ENCODE measurements at places on chromosomes 16 and 17. TPM values are rescaled to one million over a fixed set of nuclear protein-coding genes. Genes with fewer than 3 reads are reported as not detected.

DNA sequence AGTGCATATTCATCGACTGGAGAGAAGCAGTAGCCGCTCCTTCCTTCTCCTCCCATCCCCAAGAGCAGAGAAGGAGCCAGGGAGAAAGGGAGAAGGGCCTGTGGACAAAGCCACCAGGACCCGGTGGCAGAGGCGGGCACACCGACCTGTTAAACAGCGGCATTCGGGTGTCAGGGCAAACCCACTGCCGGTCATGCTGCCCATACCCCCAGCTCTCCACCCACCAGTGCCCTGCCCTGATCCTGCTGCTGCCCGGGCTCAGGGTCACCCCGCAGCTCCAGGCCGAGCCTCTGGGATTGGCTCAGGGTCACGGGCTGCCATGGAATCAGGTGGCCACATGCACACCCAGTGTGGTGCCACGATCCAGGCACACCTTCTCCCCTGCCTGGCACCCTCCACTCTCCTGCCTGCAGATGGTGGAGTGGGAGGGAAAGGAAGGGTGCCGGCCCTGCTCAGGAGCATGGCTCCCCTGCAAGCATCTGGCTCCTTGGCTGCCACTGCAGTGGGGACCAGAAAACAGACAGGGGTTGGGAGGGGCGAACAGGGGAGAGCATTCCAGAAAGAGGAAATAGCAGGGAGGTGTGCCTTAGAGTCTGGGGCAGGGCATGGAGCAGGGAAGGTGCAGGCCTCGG is 18.3 kb upstream of the RASD1 start:
- DNase-seq, result no peak

GRCh38 chr17:8052256-8053252 is 13.7 kb downstream of the ALOX15B start:
- DNase-seq, result no peak

DNA sequence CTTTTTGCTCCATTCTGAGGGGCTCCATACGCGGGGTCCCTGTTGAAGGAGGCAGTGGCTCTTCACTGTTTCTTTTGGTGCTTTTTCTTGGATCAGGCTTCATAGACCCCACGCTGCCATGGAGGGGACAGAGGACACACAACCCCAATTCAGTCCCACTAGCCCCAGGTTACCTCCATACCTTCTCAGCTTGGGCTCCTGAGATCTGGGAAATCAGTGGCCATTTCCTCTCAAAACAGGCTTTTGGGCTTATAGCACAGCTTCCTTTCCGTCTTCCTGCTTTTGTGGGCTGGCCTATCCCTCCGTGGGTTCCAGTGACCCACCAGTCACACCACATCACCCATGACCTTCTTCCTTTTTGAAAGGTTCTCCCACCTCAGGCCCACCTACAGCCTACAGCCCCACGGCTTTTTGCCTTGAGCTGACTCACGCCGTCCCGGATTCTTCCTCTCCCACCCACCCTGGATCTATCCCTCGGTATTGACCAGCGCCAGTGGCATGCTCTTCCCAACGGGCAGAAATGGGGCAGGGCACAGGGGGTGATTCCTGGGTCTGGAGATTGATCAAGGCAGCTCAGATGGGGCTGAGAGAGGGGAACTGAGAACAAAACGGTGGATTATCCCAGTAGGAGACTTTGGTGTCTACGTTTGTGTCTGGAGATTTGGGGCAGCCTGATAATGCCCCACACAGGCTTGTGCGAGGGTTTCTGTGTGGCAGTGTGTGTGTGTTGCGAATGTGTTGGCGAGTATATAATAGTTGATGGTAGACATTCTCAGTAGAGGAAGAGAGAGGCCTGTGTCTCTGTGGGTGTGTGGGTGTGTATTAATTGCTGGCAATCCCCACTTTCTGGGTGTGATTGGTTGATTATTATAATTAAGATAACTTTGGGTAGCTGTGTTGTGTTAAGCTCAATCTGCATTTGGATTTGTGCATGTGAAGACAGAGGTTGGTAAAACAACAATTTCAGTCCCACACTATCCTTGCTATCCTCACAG is 3.8 kb downstream of the TBX21 start:
- DNase-seq, result no peak

- DNase-seq, result no peak
Observed at GRCh38 chr17:41633556-41634199, 9.3 kb upstream of the KRT17 start.

DNA sequence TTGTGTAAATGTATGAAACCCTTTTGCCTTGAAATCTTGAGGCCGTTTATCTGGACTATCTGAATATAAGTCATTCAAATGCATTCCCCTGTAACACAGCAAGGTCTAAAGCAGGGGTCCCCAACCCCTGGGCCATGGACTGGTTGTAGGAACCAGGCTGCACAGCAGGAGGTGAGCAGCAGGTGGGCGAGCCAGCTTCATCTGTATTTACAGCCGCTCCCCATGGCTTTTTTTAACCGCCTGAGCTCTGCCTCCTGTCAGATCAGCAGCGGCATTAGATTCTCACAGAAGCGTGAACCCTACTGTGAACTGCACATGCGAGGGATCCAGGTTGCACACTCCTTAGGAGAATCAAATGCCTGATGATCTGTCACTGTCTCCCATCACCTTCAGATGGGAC is 24.1 kb downstream of the DNAH3 start:
- DNase-seq, result no peak

- no peak for DNase-seq
Observed at GRCh38 chr17:75181110-75181509, 1.6 kb downstream of the SUMO2 start.

Gene CDH16
- not detected for total RNA-seq

GRCh38 chr17:8118769-8119580 is 661 bp upstream of the ALOXE3 start:
- DNase-seq, result peak; percentile 89

GRCh38 chr17:27848931-27849330 is 44.2 kb downstream of the LYRM9 start:
- no peak for DNase-seq

Gene C16orf96
- 0.83 TPM for total RNA-seq

Gene C1QTNF8
- total RNA-seq, result not detected

Gene KRT33B
- 0.61 TPM for total RNA-seq

Measured in glutamatergic neuron (in vitro differentiated cells).